ENCODE measurements at places on chromosomes 7 and 10.

- DNase-seq, result no peak
These were observed 165.5 kb downstream of the DIP2C start for GRCh38 chr10:523925-524324.

DNA sequence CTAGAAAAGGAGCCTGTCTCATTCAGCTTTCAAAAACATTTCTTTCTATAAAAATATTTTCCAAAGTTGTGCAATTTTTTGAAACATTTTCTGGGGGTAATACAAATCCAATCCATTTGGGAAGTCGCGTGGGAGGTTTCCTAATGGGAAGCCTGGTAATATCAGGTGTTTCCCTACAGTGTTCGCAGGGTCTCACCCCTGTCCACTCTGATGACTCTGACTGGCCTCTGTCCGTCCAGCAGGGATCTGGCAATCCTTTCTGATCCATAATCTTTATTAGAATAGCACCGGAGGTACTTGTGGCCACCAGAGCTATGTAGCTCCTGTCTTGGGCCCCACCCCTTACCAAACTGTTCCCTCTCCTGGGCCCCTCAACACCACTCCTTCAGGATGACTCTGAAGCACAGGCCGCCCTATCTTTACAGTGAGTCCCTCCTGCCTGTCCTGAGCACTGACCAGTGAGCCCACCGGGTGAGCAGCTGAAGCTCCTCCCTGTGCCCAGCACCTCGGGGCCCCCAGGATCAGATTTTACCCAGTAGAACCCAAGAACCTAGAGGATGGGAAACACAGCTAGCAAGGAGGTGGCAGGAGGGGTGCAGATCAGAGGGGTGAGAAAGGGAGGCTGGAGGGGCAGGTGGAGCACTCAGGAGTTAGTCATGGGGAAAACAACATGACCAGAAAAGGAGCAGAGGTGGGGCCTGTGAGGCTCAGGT, 84.8 kb downstream of the PTPRE start:
- DNase-seq, result no peak

- DNase-seq, result no peak
These were observed 3.6 kb downstream of the PKD1L1 start for GRCh38 chr7:47944536-47945260.

DNA sequence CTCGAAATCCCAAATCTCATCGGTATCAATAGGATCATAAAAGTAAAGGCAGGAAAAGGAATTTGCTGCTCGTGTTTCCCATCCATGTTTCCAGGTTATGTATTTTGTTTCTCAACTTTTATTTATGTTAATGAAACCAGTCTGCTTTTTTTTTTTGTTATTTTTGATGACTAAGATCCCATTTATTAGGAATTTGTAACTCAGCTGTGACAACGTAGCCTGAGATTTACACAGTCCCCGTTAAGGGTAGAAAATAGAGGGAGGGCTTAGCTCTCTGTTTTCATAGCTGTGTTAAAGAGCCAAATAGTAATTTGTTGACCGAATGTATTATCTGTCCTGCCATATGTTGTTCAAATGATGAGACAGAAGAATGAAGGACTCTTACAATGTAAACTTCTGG, 164.0 kb downstream of the MGMT start:
- no peak for DNase-seq

DNA sequence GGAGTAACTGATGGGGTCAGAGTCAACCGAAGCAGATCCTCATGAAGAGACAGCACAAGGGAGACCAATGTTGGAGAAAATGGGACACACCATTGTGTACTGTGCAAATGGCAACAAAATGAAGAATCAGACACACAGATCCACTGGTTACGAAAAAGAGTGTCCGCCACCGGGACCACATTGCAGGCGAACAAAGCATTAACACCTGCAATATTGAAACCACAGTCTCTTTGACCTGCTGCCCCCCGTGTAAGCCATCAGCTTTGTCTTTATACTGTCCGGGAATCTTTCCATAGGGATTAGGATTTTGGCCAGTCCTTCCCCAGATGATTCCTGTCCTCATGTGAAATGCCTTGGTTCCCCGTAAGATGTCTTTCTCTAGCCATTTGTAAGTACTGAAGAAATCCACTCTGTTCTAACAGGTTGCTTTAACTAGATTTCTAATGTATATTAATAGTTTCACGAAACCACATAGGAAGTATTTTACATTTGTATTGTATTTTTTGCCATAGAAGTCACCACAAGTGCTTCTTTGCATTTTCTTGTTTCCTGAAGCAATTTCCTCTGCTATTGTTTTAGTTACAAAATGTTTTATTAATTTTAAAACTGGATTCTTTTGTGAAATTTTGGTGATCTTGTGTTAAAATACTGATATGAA, 140.8 kb upstream of the NFE2L3 start:
- DNase-seq, result no peak

DNA sequence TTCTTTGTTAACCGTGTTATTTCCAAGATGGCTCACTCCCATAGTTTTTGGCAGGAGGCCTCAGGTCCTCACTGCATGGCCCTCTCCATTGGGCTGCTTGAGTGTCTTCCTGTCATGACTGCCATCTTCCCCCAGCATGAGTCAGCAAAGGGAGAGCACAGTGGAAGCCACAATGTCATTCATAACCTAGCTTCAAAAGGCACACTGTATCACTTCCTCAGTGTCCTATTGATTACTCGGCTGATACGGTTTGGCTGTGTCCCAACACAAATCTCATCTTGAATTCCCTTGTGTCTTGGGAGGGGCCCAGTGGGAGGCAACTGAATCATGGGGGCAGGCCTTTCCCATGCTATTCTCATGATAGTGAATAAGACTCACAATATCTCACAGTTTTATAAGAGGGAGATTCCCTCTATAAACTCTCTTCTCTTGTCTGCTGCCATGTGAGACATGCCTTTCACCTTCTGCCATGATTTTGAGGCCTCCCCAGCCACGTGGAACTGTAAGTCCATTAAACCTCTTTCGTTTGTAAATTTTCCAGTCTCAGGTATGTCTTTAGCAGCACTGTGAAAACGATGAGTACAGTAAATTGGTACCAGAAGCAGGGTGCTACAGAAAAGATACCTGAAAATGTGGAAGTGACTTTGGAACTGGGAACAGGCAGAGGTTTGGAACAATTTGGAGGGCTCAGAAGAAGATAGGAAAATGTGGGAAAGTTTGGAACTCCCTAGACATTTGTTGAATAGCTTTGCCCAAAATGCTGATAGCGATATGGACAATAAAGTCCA, 106.5 kb downstream of the PRLHR start:
- DNase-seq, result no peak

DNA sequence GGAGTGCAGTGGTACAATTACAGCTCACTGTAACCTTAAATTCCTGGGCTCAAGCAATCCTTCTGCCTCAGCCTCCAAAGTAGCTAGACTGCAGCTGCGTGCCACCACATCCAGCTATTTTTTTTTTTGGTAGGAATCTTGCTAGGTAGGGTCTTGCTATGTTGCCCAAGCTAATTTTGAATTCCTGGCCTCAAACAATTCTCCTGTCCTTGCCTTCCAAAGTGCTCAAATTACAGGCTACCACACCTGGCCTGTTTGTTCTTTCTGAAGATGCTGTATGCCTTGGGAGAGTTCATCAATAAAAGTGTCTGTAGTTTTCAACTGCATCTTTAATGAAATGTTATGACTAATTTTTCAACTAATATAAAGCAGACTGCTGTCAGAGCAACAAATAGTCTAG, 452 bp downstream of the SAMD9 start:
- no peak for DNase-seq

DNA sequence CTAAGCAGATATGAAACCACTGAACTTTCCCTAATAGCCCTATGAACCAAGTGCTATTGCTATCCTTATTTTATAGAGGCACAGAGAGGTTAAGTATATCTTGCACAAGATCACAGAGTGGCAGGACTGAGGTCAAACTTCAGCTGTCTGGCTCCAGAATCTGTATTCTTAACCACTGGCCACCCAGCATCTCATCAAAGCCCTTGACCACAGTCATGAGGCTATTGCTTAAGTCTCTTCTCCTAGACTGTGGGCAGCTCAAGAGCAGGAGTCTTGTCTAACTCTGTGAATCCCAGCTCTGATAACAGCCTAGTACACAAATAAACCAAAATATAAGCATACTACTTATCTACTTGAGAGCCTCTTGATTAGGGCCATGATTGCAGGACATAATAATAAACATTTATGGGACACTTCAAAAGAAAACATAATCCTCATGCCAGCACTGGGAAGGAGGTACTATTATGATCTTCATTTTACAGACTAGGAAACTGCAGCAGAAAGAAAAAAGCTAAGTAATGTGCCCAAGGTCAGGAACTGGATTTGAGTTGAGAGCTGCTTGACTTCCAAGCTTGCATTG, 22.4 kb upstream of the SMC3 start:
- DNase-seq, result no peak

- DNase-seq, result no peak
These were observed 137.3 kb upstream of the CHST15 start for GRCh38 chr10:124230635-124231167.

GRCh38 chr10:5442990-5443370, 30.6 kb downstream of the NET1 start:
- no peak for DNase-seq

Measured in NCI-H1417 treated with DMSO at 0.1 percent for 48 hours (cell line).